Daoy (cell line): ENCODE measurements at places on chromosomes 4 and X. TPM values are rescaled to one million over a fixed set of nuclear protein-coding genes. Genes with fewer than 3 reads are reported as not detected.

The RASL11B gene
- total RNA-seq, result 1.8 and 2.0 TPM in 2 replicates

The RASSF6 gene
- not detected in 2 replicates for total RNA-seq

DNA sequence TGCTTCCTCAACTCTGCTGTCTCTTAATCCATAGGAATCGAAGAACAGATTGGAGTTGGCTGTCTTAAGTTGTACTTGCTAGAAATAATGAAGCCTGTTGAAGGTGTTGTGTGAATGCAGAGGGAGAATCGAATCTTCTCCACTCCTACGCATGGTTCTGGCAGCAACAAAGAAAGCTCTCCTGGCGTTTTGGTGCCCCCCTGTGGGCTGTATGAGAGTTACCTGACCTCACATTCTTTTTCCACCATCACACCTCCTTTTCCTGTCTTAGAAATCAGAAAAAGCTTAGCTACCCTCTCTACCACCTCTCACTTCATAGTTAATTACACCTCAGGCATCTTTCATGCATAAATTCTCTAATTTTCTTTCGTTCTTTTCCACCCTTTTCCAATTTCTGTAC is 16.3 kb downstream of the KLF8 start:
- peak; percentile 38 for DNase-seq

DNA sequence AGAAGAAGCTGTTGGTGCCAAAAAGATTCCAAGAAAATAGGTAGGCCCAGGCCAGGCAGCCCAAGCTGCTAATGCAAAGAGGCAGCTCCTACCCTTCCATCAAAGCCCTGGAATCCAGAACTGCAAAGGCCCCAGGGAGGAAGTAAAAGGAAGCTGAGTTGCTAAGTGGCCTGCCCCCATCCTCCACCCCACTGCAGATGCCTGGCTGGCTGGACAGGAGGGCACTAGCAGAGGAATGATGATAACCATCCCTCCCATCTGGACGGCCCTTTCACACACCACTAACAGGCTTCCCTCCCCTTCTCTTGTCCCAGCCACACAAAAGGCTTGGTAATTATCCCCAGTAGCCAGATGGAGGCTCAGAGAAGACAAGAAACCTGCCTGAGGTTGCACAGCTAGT is 32.4 kb upstream of the PJA1 start:
- DNase-seq, result no peak
